HCT116 (cell line): ENCODE measurements at places on chromosomes 4 and X.

DNA sequence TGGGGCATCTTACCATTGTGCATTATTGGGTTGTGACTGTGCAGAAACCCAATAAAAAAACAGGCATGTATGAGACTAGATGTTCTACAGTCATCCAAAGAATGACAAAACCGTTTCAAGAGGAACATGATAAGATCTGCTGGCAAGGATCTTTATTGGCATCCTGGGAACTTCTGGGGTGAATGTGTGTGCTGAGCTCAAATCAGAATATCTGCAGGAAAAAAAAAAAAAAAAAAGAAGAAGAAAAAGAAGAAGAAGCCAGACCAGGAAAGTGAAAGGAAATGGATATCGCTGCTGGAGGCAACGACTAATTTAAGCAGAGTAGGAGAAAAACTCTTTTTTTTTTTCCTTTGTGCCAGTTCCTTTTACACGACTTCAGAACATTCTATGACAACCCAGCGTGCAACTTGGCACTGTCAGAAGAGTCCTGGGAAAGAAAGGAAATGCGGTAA lies 484.2 kb upstream of the BOD1L1 start:
- DNase-seq = no peak

- no peak for DNase-seq
These were observed 39.9 kb upstream of the HMX1 start for GRCh38 chr4:8911316-8912088.

- no peak for DNase-seq
These were observed 189.1 kb downstream of the NDST4 start for GRCh38 chr4:114924311-114924710.

DNA sequence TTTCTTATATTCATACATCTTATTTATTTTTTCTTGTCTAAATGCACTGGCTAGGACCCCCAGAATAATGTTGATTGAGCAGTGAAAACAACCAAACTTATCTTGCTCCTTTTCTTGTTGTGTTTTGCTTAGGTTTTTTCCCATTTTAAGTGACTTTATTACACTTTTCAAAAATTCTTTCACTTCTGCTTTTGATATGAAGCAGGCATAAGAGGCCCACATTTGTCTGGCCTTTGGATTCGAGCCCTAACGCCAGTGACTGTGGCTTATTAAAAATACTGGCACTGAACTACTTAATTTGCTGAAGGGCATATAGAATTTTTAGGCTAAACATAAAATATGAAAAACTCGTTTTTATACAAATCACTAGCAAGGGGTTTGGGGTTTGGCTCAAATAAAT lies 197.0 kb downstream of the ASB9 start:
- no peak for DNase-seq

DNA sequence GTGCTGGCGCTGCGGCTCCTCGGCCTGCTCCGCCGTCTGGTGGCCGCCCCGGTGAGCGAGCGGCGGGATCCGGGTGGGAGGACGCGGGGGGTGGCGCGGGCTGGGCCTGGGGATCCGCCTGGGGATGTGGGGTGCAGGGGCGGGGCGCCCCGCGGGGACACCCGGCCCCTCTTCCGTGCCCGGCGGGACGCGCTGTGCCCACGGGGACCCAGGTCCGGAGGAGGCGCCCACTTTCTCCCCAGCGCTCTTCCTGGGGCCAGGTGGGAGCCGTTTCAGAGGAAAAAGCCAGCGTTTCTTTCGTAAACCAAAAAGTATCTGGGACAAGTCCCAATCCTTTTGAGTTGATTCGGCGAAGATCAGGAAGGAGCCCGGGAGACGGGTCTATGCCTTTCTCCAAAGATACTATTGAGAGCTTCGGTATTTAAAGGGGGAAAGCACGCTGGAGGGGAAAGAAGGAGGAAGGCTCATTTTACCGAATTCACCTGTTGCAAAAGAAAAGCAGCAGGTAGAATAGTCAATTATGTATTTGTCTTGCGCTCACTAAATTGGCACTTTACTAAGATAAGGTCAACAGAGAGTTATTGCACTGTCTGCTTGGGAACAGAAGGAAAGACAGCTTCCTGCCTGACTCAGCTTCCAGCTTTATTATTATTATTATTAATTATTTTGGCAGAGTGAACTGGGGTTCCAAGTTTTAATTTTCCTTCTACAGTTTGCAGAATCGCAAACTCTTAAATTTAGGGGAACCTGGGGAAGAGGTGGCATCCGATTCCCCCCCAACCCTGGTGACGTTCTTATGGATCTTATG lies 81.5 kb upstream of the CD99 start:
- no peak for DNase-seq

GRCh38 chr4:19074036-19074435 lies 1052.5 kb upstream of the LCORL start:
- no peak for DNase-seq

DNA sequence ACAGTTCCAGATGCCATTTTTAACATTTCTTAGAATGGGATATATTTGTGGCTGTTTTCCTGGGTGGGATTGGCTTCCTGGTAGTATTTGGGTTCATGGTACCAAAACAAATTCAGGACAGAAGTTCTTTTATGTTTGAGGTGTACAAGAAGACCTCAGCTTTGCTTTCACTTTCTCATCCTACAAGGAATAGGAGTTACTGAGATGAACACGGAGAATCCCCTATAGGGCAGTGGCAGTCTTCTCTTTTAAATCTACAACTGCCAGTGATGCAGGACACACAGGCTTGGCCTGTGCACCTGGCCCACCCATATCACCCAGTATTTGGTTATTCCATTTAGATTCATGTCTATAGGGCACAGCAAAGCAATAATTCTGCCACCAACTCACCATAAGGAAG lies 35.2 kb downstream of the SLC10A7 start:
- no peak for DNase-seq

- no peak for DNase-seq
These were observed 147.0 kb upstream of the NR3C2 start for GRCh38 chr4:148589182-148589581.

GRCh38 chr4:137106733-137107132 lies 425.6 kb downstream of the PCDH18 start:
- no peak for DNase-seq

DNA sequence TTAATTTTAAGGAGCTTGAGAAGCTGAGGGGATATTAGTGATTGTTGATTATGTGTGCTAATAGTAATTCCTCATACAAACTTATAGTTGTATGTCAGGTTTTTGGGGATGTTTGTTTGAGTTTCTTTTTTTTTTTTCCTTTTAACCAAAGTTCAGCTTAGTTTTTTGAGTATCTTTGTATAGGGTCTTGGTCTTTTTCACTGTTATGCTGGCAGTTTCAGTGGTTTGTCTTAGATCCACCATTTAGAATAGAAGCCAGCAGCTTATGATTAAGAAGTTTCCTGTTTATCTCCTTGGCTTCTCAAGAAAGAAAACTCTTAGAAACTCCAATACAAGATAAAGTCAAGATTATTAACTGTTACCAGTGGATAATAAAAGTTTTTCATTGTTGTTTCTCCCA lies 16.1 kb downstream of the CPEB2 start:
- no peak for DNase-seq

- no peak for DNase-seq
These were observed 180.1 kb downstream of the RAPGEF2 start for GRCh38 chr4:159282944-159283343.

GRCh38 chr4:141132709-141133145 lies 542 bp downstream of the RNF150 start:
- DNase-seq = no peak

DNA sequence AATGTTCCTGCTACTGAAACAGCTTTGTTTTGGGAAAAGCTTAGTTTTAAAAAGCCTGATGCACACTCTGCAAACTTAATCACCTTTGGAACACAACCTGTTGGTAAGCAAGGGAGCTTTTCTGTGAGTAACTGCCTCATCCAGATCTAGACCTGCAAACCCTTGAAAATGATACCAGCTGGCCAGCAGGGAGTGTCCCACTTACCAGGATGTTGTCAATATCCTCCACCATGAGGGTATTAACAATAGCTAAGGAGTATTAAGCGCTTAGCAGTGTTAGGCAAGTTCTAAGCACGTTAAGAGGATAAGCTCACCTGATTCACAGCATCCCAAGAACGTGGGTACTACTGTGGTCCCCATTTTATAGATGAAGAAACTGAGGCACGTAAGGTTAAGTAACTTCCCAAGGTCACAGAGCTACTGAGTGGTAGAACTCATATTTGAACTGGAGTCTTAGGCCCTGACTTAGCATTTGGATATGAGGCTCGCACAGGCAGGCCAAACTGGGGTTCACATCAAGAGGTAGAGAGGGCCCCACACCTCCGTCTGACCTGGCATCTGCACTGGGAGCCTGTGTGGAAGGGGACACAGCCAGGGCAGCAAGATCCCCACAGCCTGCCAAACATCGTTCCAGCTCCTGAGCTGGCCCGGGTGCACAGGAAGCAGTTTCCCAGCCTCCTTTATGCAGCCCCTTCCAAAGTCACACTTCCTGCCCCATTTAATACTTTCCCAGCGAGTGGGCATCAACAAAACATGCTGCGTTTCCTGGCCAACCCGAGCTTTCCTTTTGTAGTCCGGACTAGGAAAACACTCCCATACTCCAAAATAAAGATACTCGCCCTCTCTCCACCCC lies 32.7 kb downstream of the IRF2 start:
- no peak for DNase-seq

GRCh38 chr4:22237846-22238494 lies 277.9 kb downstream of the ADGRA3 start:
- DNase-seq = no peak

DNA sequence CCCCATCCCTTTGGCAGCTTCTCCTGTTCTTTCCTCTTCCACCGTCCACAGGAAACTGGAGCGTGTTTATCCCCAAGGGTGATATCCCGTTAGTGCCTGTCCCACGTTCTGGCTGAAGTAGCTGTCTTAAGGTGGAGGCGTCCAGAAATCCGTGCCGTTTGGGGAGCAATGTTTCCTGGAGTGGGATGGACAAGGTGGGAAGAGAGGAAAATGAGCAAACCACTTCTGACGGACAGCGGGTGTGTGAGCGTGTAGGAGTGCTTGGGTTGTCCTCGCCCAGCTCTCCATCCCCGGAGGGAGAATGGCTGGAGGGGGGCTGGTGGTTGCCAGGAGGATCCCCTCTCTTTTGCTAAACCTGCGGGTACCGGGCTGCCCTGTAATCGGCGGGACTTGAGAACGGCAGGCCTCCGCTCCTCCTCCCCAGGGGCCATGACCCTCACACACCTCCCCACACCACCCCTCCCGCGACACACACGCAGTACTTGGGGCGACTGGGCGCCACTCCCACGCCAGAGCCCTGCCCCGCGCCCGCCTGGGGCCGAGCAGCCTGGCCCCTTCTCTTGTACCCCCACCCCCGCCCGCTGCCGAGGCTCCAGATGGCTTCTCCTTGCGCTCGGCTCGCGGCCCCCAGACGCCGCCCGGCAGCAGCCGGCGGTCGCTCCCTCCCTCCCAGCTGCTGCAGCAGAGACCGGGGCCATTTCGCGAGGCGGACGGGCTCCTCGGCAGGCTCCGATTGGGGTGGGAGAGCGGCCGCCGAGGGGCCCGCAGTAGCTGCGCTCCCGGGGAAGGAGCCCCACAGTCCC lies 13.9 kb upstream of the PRDM8 start:
- DNase-seq = no peak

DNA sequence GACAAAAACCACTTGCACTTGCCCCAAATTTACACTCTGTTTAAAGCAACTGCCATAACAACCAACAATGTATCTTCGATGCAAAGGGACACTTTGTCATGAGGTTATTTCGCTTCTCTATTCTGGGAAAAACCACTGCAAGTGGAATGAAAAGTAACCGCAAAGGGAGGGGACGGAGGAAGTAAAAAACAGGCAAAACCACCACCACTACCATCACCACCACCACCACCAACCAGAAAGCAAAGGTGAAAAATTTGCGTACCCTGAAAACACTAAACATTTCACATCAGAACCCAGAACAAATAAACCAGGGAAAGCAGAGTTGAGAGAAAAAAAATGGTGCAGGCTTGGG lies 1.2 kb upstream of the N4BP2 start:
- no peak for DNase-seq

DNA sequence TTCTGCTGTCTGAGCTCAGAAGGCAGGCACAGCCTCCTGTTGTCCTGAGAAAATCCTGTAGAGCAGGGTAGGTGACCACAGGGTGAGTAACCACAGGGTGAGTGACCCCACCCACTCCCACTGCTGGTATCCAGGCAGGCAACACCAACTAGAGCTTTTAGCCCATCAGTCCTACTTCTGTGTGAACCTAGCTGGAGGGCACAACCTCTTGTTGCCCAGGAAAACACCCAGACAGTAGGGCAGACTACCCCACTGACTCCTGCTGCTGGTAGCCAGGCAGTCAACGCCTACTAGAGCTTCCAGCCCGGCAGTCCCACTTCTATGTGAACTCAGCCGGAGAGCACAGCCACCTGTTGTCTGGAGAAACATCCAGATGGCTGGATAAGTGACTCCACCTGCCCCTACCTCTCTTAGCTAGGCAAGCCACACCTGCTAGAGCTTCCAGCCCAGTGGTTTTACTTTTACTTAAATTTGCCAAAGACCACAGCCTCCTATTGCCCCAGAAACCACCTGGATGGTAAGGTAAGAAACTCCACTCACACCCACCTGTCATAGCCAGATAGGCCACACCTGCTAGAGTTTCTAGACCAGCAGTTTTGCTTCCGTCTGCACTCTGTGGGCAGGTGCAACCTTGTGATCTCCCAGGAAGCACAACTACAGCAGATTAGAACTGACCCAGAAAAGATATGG lies 371.6 kb downstream of the INPP4B start:
- DNase-seq = peak; percentile 53

DNA sequence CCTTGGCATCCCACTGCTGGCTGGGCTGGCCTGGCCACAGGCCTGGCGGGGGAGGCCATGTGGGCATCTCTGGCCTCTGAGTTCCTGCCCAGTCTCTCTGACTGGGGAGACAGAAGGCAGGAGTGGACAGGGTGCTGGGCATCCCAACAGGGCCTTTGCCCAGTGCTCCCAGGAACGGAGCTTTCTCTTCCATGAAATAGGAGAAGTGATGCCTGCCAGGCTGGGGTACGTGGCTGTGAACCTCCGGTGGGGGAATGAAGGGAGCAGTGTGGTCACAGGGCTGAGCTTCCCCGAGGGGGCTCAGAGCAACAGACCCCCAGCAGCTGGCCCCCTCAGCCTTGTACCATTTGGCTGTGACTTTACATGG lies 40.4 kb upstream of the HMX1 start:
- DNase-seq = no peak

GRCh38 chrX:73913580-73913979 lies 350.6 kb downstream of the CHIC1 start:
- no peak for DNase-seq

- DNase-seq = no peak
These were observed 45.2 kb upstream of the TRIM2 start for GRCh38 chr4:153159016-153159415.

- DNase-seq = no peak
These were observed 81.2 kb downstream of the SHROOM3 start for GRCh38 chr4:76515975-76516843.
